ENCODE measurements at places on chromosomes 11 and 22.

DNA sequence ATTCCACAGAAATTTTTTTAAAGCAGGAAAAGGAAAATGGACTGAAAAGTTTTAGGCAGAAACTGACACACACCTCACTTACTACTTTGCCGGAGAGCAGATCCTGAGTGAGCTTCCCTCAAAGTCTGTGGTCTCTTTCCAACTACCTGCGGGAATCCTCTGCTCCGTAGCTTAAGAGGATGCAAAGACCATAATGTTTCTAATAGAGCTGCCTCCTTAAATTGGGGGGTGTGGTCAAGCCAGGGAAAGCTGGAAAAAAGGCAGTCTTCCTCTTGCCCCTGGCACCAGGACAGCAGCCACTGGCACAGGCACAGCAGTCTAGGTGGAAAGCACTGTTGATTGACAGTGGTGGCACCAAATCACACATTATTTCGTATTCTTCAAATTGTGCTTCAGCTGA lies at the start of gene ETS1:
Gene ETS1, minus strand, starts transcription at position 144 of the 400 bp plus-strand sequence. CDS start 14,428 bp downstream, outside the sequence.
- DNase-seq: no peak

DNA sequence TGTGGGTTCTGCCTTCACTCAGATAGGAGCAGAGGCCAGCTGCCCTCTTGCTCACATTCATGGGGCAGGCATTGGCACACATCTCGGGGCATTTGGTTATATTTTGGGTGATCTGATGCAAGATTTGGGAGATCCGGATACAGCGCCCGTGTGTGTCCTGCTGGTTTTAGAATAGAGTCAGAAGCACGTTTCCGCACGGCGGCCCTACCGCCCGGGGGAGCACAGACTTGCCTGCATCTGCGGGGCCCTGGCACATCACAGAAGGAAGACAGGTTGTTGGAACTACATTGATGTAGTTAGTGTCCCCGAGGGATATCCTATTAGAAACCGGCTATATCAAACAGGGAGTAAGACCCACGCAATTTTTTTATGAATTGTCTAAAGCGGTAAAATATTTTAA lies 982.8 kb downstream of the NTM start:
- no peak for DNase-seq

GRCh38 chr11:126420698-126421256 lies 65.3 kb downstream of the ST3GAL4 start:
- no peak for DNase-seq

- DNase-seq: no peak
These were observed 8.4 kb upstream of the CTR9 start for GRCh38 chr11:10742460-10743208.

GRCh38 chr11:64500176-64501013 lies 90.6 kb upstream of the SLC22A12 start:
- no peak for DNase-seq

GRCh38 chr11:6413791-6414201 lies 5.1 kb downstream of the APBB1 start:
- no peak for DNase-seq

DNA sequence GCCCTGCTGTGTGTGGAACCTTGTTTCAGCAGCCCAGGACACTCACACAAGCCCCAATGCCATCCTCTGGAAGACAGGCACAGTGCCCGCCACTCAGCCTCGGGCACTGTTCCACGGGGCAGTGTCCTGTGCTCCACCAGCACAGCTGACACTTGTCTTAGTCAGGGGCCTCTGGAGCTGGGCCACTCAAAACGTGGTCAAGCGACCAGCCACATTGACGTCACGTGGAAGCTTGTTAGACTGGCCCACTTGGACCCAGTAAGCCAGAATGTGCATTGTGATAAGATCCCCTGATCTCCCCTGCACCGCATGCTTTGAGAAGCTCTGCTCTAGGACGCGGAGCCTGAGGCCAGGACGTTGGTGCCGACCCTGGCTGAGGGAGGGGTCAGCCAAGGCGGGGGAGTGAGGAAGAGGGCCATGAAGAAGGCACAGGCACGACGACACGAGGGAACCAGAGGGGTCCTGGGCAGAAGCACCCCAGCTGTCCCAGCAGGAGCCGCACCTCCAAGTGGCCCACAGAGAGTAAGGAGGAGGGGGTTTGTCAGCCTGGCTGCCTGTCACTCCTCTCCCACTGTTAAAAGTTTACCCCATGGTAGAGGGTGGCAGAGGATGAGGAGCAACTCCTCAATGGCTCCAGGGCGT lies 64.6 kb downstream of the LINC01488 start:
- no peak for DNase-seq

DNA sequence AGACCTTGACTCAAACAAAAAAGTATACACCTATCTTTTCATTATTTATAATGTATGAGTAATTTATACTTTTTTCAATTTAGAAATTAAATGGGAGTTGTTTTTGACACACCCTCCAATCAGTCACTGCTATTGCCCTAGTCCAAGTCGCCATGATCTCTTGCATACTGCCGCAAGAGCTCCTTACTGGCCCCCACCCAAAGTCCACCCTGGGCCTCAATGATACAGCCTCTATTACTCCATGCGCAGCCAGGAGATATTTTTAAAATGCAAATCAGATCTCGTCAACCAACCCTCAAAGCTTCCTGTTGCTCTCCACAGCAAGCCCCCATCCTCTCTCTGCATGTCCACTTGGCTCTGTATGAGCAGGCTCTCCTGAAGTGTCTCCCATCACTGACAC lies 12.8 kb upstream of the LMO1 start:
- DNase-seq: no peak

- peak; percentile 93 for DNase-seq
These were observed at the start of gene CCDC85B for GRCh38 chr11:65890324-65891218. CCDC85B (plus strand) TSS chr11:65890673; CDS start chr11:65890784, 111 bp downstream.

DNA sequence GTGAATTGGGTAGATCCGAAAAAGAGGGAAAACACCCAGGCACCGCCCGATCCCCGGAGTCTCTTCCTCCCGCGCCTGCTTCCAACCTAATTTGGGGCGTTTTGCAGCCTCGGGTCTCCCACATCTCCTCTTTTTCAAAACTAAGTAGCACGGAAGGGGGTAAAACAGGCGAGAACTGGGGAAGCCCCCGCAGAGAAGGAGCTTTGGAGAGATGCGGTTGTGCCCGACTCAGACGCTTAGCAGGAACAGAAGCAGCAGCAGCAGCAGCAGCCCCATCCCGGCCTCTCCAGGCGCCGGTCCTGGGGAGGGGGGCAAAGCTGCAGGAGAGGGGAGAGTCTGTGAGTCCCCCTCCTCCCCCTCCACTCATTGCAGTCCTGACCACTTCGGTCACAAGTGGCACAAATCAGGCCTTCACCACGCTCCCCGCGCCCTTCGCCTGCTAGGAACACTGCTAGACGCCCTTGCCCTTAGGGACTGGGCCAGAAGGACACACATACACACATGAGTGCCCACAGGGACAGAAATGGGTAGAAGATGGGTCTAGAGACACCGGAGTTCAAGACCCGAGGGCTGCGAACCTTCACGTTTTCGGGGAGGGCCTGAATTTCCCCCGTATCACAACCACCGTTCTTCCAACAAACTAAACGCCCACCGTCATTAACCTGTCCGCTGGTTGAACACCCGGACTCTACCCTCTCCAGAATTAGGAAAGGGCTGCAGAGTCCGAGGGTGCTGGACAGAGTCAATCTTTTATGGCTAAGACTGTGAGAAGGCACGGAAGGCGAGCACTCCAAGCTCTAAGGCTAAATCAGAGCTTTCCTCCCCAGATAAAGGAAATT lies 98.3 kb upstream of the HSD17B12 start:
- no peak for DNase-seq

- no peak for DNase-seq
These were observed 362.4 kb downstream of the TENM4 start for GRCh38 chr11:79078456-79078855.

- DNase-seq: no peak
These were observed 156.2 kb downstream of the CRYBB2 start for GRCh38 chr22:25375683-25376082.

DNA sequence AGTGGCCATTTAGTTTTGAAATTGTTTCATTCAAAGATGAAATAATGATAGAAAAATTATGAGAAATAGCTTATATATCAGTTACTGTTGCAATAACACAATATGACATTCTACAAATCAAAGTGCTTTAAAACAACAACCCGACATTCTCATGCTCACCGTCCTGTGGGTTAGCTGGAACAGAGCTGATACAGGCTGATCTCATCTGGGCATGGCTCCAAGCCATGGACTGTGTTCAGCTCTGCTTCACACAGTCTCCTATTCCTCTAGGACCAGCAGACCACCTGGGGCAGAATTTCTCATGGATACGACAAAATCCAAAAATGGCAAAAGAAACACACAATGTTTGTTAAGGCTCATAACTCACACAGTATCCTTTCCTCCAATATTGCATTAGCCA lies 178.6 kb downstream of the CNTN5 start:
- DNase-seq: no peak

DNA sequence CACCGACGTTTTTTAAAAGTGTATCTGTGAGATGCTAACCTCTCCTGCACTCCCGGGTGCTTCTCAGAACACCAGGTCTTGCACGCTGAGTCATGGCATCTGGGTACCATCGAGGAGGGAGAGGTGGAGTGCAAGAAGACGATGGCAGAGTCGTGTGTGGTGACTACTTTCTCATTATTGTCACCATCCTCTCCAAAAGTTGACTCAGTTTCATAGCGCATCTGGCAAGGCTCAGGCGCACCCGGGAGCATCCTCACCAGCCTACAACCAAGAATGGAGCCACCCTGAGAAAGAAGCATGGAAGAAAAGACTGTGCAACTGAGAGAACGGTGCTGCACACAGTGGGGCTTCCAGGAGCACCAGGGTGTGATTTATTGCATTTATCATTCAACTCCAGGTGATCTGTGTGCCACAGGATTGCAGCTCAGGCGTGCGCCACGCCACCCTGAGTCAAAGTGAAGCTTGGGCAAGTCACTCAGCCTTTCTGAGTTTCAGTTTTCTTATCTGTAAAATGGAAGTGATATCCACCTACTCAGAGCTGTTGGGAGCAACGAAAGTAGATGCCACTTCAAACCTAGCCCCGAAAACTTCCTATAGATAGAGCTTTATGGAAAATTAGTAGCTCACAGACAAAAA lies 65.4 kb downstream of the LINC01488 start:
- no peak for DNase-seq

DNA sequence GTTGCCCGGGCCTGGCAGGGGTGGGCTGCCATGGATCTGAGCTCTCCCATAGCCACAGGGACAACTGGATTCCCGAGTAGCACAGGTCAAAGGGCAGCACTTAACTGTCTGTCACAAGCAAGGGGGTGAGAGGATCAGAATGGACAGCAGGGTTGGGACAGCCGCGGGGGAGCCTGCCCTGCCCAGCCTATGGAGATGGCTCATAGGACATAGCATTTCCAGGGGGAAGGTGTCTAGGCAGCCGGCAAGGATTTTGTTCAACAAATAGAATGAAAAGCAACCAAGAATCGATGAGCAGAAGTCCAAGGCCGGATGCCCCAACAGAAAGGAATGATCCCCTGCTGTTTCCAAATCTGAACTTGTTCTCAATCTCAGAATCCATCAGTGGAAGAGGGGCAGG lies 92.9 kb downstream of the RPS6KA4 start:
- no peak for DNase-seq

GRCh38 chr22:40628354-40629042 lies 8.0 kb downstream of the MRTFA start:
- no peak for DNase-seq

DNA sequence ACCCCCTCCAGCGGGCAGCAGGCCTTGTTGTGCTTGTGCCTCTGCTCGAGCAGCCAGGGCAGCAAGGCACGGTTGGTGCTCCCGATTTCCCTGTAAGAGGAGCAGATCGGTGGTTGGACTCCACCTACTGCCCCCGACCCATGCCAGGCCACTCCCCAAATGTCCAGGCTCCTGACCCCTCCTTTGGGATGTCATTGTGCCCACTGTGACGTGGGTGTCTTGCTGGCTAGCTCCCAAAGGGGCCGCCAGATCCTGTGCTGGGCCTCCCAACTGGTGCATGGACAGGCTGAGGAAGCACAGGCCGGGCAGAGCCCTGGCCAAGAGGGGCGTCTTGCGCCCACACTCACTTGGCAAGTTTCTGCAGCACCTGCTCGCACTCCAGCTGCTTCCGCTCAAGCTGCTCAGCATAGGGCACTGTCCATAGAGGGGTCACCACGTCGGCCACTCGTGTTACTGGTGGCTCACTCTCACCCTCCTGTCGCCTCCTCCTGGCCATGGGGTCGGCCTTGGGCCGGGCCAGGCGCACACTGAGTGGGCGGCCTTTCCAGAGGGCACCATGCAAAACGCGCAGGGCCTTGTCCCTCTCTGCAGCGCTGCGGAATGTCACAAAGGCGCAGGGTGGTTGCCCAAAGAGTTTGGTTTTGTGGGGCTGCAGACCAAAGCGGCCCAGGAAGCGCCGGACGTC lies at the start of gene RANBP1:
Gene RANBP1, plus strand, starts transcription at position 414 of the 685 bp plus-strand sequence. Its CDS starts 81 bp downstream, at position 495.
- DNase-seq: no peak

GRCh38 chr11:115775846-115776245 lies 271.6 kb upstream of the CADM1 start:
- DNase-seq: no peak

- DNase-seq: no peak
These were observed 40.5 kb downstream of the ARHGAP1 start for GRCh38 chr11:46659908-46660307.

- DNase-seq: no peak
These were observed 36.6 kb downstream of the RRP8 start for GRCh38 chr11:6566704-6567370.

DNA sequence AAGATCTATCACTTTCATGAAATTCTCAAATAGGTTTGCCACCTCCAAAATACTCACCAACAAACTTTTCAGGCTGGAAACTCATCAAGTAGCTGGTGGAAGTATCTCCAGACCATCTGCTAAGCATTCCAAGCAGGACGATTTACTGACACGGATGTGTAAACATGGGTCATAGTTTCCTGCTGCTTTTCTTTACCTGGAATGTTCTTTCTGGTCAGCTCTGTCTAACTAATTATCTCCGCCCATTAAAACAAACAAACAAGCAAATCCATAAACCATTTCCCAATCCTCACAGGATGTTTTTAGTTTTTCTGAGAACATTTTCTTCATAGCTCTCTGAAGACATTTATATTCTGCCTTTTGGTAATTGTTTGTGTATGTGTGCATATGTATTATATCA lies 397.0 kb downstream of the METTL15 start:
- no peak for DNase-seq

DNA sequence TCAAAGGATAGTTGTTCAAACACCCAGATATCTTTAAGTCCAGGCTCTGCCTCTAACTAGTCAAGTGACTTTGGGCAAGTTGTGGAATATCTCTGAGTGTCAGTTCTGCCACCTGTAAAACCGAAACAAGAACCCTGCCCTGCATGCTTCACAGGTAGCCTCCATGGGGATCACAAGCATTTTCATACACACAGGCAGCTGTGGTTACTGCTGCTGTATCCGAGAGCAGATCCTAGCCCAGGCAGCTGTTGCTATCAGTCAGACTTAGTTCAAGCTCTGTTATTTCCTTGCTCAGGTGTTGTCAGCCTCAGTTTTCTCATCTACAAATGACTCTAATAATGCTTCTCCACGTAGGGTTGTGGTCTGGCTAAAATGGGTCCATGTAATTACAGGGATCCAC lies 6.5 kb upstream of the RASD2 start:
- no peak for DNase-seq
